Naive thymus-derived CD8-positive, alpha-beta T cell (primary cell): ENCODE measurements at places on chromosomes 7 and 10. TPM values are rescaled to one million over a fixed set of nuclear protein-coding genes. Genes with fewer than 3 reads are reported as not detected.

ZYX gene
- 82.6 TPM for polyA plus RNA-seq

VPS37D gene
- 0.30 TPM for polyA plus RNA-seq

SEC24C gene
- 33.5 TPM for polyA plus RNA-seq

GLCCI1 gene
- polyA plus RNA-seq = 14.7 TPM

CAV2 gene
- polyA plus RNA-seq = not detected

MRC1 gene
- not detected for polyA plus RNA-seq

NEURL1 gene
- polyA plus RNA-seq = 0.17 TPM

HOGA1 gene
- not detected for polyA plus RNA-seq

VGF gene
- polyA plus RNA-seq = not detected

AKR1C8 gene
- polyA plus RNA-seq = not detected

OR9A2 gene
- polyA plus RNA-seq = not detected

DNA sequence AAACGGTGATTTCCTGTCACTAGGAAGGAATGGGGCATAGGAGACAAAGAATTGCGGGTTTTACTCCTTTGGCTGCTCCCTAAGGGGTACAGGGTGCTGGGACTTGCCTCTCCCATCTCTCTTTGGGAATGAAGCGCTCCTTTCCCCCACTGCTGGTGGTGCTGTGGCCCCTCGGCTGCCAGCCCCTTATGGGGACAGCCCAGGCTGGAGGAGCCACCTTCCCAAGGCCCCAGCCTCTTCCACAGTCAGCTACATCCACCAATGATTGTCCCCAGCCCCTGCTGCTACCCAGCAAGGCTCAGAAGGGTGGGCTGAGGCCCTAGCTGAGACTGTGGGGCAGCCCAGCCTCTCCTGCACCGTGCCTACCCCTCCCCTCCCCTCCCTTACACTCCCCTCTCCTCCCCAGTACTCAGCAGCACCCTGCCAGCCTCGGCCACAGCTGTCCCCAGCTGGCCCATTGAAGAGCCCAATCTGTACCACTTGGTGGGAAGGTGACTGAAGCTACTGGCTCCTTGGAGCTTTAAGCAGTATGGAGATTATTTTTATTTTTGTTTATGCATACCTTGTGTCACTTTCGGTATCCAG is 19.0 kb downstream of the PRKAG2 start:
- H3K27ac ChIP-seq = peak overlapping the region; percentile 41
- H3K36me3 ChIP-seq = peaks cover 23% of the 10 kb centered on the region
- DNase-seq = no peak
- H3K27me3 ChIP-seq = no peaks in the 10 kb centered on the region
- H3K4me3 ChIP-seq = no peak overlapping the region

GRCh38 chr10:127146661-127147060 is 49.7 kb downstream of the INSYN2A start:
- H3K27ac ChIP-seq = no peak overlapping the region
- no peaks in the 10 kb centered on the region for H3K36me3 ChIP-seq
- H3K27me3 ChIP-seq = no peaks in the 10 kb centered on the region
- no peaks in the 10 kb centered on the region for H3K4me1 ChIP-seq
- H3K4me3 ChIP-seq = no peak overlapping the region

DNA sequence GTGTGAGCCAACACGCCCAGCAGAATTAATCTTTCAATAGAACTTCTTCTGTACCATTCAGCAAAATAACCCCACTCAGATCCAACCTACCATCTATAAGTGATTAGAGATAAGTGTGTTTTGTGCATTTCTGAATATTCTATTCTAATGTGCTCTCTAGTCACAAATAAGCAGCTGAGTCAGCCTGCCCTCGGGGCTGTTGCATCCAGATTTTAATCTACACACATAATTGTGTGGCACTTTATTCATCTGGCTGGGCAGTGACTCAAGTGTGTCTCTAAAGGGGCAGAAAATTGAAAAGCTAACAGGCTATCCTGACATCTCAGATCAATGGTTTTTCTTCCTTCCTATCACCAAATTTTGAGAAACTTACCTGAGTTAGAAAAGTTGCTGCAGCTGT is 60.3 kb downstream of the PRR15 start:
- no peak overlapping the region for H3K4me3 ChIP-seq
- no peak for DNase-seq
- H3K27ac ChIP-seq = no peak overlapping the region

GRCh38 chr7:27154901-27155815 is 1.3 kb downstream of the HOXA7 start:
- peaks cover 93% of the 10 kb centered on the region for H3K27me3 ChIP-seq
- no peak for DNase-seq
- H3K4me3 ChIP-seq = peak overlapping the region; percentile 68
- H3K4me1 ChIP-seq = peaks cover 26% of the 10 kb centered on the region
- H3K36me3 ChIP-seq = peaks cover 3% of the 10 kb centered on the region

DNA sequence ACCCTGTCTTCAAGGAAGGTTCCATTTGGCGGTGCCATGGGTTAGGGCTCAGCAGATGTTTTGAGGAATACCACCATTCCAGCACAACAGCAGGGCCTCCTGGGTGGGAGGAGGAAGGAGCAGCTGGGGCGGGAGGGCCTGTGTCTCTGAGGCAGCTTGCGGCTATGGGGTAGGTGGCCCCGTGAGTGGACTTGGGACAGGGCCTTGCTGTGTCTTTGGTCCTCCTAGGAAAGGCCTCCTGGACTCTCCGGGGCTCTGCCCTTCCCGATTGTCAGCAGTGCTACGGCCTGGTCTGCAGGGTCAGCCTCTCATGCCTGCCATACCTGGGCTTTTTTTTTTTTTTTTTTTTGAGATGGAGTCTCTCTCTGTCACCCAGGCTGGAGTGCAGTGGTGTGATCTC is 96.7 kb downstream of the PAXIP1 start:
- no peak overlapping the region for H3K27ac ChIP-seq
- peaks cover 5% of the 10 kb centered on the region for H3K36me3 ChIP-seq
- peaks cover 2% of the 10 kb centered on the region for H3K4me1 ChIP-seq
- peaks cover 3% of the 10 kb centered on the region for H3K27me3 ChIP-seq

DNA sequence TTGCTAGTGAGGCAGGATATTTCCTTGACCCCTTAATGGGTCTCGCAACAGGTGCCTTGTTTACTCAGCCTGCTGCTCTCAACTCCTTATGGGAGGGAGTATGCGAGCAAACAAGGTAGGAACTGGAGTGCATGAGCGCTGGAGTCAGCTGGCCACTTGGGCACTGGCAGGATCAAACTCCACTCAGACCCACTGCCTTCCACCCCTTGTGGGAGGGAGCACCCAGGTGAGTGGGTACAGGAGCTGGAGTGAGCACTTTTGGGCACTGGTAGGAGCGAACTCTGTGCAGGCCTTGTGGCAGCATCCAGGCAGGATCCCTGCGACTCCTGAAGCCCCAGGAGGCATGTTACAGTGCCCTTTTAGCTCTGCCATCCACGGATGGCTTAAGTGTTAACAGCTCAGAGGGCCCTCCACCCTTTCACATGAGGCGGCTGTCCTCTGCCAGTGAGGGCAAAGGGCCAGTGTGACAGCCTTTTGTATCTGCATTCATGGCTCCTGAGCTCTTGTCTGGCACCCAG is 123.2 kb downstream of the ST7 start:
- no peak overlapping the region for H3K4me3 ChIP-seq
- no peak for DNase-seq
- peaks cover 8% of the 10 kb centered on the region for H3K36me3 ChIP-seq

GRCh38 chr10:129777687-129778086 is 186.4 kb downstream of the EBF3 start:
- no peak overlapping the region for H3K4me3 ChIP-seq
- H3K27me3 ChIP-seq = no peaks in the 10 kb centered on the region
- DNase-seq = no peak
- H3K36me3 ChIP-seq = peaks cover 5% of the 10 kb centered on the region
- no peaks in the 10 kb centered on the region for H3K4me1 ChIP-seq
- H3K27ac ChIP-seq = no peak overlapping the region

DNA sequence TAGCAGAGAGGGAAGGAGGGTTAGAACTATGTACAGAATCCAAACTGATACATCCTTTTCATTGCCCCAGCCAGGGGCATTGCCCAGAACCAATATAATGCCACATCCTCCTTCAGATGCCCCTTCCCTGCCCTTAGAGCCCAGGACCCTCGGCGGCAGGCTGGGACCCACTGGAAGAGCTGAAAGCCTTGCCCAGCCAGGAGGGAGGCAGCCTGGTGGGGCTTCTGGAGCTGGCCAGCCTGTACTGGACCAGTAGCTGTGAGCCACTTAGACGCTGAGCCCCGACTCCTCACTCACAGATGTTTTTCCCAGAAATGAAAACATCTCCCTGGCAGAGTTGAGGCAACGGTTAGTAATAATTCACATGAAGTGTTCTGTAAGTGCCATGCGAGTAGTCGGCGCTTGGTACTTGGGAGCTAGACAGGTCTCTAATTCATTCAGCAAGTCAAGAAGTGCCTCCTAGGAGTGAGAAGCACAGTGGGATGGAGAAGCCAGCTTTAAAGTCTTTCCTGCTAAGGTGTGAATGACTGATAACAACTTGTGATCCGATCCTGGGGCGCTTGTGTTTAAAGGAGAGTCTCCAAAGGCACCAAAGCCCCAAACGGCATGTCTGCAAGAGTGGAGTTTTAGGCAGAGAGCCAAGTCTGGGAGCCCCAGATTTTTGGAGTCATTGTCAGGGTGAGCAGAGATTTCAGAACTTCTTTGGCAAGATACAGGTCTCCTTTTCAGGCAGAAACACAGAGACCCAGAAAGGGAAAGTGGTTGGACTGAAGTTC is 9.8 kb downstream of the VSIR start:
- peak overlapping the region; percentile 91 for H3K27ac ChIP-seq
- H3K4me1 ChIP-seq = peaks cover 86% of the 10 kb centered on the region
- DNase-seq = no peak
- H3K36me3 ChIP-seq = peaks cover 17% of the 10 kb centered on the region
- H3K4me3 ChIP-seq = peak overlapping the region; percentile 60
- H3K27me3 ChIP-seq = no peaks in the 10 kb centered on the region

DNA sequence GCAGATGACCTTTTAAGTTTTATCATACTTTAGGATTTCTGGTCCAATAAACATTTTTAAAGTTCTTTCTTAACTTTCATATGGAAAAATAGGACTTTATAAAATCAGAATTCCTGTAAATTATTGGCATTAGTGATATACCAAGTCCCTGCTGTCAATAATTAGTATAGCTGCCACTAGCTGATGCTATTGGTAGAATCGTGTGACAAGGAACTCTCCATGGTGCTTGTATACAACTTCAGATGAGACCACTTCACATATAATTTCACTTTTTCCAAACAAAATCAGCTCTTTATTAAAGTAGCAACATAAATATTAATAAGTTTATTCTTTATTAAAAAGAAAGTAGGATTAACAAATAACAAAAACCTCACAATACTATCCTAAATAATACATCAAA is 49.9 kb downstream of the ZNF800 start:
- no peak overlapping the region for H3K4me3 ChIP-seq
- H3K27me3 ChIP-seq = peaks cover 17% of the 10 kb centered on the region
- no peak for DNase-seq
- peaks cover 4% of the 10 kb centered on the region for H3K36me3 ChIP-seq
- H3K27ac ChIP-seq = no peak overlapping the region
- H3K4me1 ChIP-seq = peaks cover 10% of the 10 kb centered on the region

DNA sequence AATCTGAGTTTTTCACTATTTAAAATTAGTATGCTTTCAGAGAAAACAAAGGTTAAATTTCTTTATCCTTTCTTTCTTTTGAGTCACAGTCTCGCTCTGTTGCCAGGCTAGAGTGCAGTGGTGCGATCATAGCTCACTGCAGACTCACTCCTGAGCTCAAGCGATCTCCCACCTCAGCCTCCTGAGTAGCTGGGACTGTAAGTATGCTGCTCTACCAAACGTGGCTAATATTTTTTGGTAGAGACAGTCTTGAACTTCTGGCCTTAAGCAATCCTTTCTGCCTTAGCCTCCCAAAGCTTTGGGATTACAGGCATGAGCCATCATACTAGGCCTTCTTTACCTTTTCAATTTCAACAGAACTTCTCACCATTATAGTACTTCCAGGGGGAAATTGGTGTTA is 113.7 kb downstream of the TRIM24 start:
- H3K4me1 ChIP-seq = peaks cover 7% of the 10 kb centered on the region
- H3K36me3 ChIP-seq = peaks cover 32% of the 10 kb centered on the region
- H3K27ac ChIP-seq = no peak overlapping the region
- no peak for DNase-seq

DNA sequence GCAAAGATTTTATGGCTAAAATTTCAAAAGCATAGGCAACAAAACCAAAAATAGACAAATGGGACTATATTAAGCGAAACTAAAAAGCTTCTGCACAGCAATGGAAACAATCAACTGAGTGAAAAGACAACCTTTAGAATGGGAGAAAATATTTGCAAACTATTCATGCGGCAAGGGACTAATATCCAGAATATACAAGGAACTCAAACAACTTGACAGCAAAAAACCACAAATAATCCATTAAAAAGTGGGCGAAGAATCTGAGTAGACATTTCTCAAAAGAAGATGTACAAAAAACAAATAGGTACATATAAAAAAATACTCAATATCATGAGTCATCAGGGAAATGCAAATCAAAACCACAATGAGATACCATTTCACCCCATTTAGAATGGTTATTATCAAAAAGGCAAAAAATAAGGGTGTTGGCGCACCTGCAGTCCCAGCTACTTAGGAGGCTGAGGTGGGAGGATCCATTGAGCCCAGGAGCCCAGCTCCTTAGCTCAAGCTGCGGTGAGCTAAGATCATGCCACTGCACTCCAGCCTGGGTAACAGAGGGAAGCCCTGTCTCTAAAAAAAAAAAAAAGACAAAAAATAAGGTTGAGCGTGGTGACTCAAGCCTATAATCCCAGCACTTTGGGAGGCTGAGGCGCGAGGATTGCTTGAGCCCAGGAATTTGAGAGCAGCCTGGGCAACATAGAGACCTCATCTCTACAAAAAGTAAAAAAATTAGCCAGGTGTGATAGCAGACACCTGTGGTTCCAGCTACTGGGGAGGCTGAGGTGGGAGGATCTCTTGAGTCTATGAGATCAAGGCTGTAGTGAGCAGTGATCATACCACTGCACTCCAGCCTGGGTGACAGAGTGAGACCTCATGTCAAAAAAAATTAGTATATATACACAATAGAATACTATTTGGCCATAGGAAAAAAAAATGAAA is 4.2 kb upstream of the CCM2 start:
- peak overlapping the region; percentile 10 for H3K4me3 ChIP-seq
- no peaks in the 10 kb centered on the region for H3K36me3 ChIP-seq
- DNase-seq = no peak
- H3K27ac ChIP-seq = peak overlapping the region; percentile 84
- H3K4me1 ChIP-seq = peaks cover 30% of the 10 kb centered on the region

- peaks cover 12% of the 10 kb centered on the region for H3K27me3 ChIP-seq
- DNase-seq = no peak
- H3K4me3 ChIP-seq = no peak overlapping the region
- H3K4me1 ChIP-seq = peaks cover 2% of the 10 kb centered on the region
- no peak overlapping the region for H3K27ac ChIP-seq
Measured at GRCh38 chr10:70803775-70804420, 11.8 kb upstream of the SGPL1 start.
